ENCODE measurements at places on chromosomes 2 and 18.
A peak's percentile ranks its signal among the peaks of the same experiment; 100 is the strongest.

- DNase-seq, result no peak
These were observed 62.6 kb upstream of the FN1 start for GRCh38 chr2:215498431-215498830.

- no peak for DNase-seq
These were observed 604 bp upstream of the SIX3 start for GRCh38 chr2:44940732-44941464.

DNA sequence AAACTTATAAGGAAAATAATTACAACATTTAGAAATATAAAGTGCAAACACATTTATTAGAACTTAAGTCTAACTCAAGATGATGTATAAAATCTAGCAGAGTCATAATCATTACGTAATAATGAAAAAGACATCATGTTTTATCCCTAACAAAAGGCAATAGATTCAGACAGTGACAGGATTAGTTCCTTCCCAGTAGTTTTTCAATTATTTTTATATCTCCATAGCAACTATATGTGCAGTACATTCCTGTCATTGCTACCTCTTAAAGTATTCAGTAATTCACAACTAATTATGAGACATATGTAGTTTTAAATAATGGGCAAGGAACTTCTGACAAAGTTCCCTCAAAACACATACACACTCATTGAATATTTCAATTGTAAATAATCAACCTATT lies 687.9 kb downstream of the CCDC85A start:
- no peak for DNase-seq

DNA sequence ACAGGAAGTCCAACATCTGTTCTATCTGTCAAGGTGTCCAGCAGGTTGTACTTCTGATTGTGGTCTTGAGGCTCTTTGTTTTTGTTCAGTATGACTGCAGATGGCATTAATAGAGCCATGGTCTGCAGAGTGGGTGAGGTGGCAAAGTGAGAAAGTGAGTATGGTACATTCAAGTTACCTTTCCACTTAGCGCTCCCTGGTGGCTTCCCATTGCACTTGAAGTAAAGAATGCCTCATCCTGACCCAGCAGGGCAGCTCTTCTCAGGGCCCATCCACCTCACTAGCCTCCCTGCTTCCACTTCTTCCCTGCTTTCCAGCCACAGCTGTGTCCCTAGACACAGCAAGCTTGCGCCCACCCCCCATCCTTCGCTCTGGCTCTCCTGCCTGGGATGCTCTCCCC lies 148.0 kb upstream of the ALPP start:
- DNase-seq, result no peak

DNA sequence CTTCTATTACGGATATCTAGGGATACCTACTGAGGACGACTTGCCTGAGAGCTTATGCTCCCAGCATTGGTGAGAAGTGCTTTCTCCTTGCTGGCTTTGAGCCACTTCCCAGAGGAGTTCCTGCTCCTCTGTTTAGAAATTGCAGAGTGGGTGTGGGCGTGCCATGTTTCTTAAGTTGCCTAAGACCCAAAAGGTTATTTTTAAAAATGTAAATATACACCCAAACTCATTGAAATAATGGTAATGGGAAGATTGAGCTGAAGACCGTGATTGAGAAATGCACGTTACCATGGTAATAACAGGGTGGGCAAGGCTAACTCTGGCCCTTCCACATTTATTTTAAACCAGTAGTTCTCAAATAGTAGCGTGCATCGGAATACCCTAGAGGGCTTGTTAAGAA lies 17.2 kb upstream of the TMEM200C start:
- no peak for DNase-seq

GRCh38 chr2:112866128-112866835 lies 29.7 kb upstream of the IL1B start:
- DNase-seq, result no peak

- DNase-seq, result no peak
These were observed 331.6 kb downstream of the KCNS3 start for GRCh38 chr2:18209934-18210639.

DNA sequence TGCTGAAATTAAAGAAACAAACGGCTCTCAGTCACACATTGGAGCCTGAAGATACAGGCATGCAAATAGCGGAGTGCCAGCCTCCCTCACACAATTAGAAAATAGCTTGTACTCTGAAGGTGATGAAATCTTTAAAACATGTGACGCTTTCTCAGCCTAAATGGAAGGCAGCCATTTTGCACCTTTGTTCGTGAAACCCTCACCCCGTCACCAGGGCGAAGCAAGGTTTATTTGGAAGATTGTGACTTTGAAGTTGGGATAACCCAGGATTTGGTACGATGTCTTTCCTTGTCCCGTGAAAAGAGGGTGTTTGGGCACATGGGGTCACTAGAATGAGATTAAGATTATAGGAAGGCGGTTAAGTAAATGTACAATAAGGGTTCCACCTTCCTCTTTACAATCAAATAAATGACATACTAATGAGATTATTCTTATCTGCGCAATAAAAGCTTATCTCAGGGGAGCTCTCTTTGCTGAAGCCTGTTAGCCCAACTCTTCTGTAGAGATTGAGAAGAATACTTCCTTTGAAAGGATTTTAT lies 4.2 kb downstream of the SH3BP4 start:
- no peak for DNase-seq

GRCh38 chr2:64606479-64607363 lies 47.0 kb downstream of the SERTAD2 start:
- peak; percentile 60 for DNase-seq

- no peak for DNase-seq
These were observed 133.0 kb downstream of the MAP4K4 start for GRCh38 chr2:101830555-101830954.

- no peak for DNase-seq
These were observed 169.6 kb upstream of the NDUFV2 start for GRCh38 chr18:8932866-8933265.

DNA sequence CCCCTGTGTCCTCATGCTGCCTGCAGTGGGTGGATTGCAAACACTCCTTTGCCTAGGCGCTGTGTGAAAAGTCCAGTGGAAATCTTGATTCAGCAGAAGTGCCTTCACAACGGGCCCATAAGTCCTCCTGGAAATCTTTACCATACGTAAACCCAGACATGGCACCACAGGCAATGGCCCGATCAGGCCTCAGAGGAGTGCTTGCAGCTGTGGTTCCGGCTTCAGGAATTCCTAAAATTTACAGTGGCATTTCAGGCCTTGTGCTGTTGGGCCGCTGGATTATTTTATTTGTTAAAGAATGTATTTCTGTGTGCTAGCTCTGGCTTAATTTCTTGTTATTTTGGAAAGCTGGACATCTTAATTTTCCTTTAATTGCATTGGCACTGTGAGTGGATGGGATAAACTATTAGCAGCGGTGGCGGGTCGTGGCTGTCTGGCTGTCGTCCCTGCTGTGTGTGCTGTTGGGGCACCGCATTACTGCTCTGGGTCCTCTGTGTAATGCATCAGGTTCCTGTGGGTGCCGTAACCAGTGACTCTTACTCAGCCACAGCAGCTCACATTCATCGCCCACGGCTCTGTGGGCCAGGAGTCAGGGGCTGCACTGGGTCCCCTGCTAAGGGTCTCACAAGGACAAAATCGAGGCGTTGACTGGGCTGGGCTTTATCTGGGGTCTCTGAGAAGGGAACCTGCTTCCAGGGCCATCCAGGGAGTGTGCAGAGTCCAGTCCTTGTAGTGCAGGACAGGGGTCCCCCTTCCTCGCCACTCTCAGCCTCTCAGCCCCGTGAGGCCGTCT lies 73.1 kb downstream of the RTP5 start:
- DNase-seq, result no peak

Data from stimulated activated CD8-positive, alpha-beta memory T cell treated with anti-CD3 and anti-CD28 coated beads, Interleukin-7, amount 100 ng/mL, for 1 hour (primary cell).